Melanocyte of skin (primary cell): ENCODE measurements at places on chromosomes 2 and 18. TPM values are rescaled to one million over a fixed set of nuclear protein-coding genes. Genes with fewer than 3 reads are reported as not detected.

The RAX gene
- total RNA-seq = not detected in 2 replicates

The REG1A gene
- total RNA-seq = not detected in 2 replicates

The GPAT2 gene
- under 0.01 TPM in 1 of 2 replicates, not detected in the other for total RNA-seq

The C2orf69 gene
- total RNA-seq = 21.4 and 22.0 TPM in 2 replicates

The G6PC2 gene
- not detected in 2 replicates for total RNA-seq
